ENCODE measurements at places on chromosomes 7 and 10.
A peak's percentile ranks its signal among the peaks of the same experiment; 100 is the strongest.

DNA sequence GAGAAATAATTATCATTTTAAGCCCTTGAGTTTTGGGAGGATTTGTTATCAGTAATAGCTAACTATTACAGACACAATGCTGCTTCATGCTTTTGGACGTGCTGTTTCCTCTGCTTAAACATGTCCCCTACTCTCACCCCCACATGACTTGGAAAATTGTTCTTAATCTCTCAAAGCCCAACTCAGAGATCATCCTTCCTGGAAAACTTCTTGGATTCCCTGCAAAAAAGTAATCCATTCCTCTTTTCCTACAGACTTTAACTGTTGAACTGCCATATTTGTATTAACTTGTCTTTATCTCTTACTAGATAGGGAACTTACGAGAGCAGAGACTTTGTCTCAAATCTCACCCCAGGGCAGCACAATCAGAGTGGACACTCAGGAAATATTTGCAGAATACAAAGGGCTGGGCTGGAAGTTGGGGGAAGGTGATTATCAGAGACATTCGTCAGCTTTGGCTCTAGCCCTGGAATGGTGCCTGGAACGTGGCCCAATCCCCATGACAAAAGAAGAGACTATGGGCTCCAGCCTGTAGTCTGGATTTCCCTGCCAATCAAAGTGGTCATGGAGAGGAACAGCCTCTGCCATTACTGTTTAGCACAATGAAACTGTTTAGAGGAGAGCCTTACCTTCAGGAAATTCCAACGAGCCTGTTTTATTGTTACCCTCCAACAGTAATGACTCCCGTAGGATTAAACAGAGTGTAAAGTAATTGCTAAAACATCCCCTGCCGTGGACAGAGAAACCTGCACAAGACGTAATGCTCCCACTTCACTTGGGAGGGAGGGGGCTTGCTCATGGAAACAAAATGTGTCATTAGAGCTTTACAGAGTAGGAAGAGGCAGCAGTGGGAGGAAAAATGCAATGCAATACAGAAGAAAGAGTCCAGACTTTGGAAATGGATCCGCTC lies 140.4 kb upstream of the AUTS2 start:
- no peak for DNase-seq

DNA sequence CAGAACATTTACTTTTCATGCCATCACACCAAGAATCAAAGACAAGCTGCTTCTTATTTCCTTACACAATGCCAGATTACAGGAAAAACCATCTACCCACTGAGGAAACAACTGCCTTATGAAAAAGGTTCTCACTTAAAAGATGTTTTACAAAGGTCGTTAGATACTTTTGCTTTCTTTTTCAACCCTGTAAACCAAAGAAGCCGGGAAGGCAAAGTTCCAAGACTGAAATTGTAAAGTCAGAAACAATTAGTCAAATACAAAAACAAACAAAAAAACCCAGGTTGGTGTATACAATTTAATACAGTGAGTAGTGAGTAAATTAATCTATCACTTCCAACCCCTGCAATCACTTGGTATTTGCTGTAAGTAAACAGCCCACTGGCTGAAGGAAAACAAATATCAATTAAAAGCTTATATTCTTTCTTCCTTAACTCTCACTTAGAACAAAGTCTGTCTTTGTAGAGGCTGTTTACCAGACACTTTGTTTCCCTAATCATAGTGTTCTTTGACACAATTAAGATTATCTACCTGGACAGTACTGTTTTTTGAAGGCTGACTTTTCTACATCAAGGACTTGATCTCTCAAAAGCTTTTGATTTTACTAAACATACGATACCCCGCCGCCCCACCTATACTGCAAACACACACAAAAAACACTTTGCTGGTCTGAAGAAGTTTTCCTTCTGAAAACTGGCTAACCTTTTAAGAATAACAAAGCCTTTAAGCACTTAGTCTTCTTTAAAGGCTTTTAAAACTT lies 18.1 kb downstream of the ERLIN1 start:
- DNase-seq = no peak

GRCh38 chr7:1290026-1290678 lies 57.5 kb downstream of the UNCX start:
- peak; percentile 42 for DNase-seq

- peak; percentile 45 for DNase-seq
Observed at GRCh38 chr10:7512487-7512886, 101.7 kb upstream of the SFMBT2 start.

GRCh38 chr10:69182005-69182404 lies 2.0 kb downstream of the SUPV3L1 start:
- DNase-seq = no peak

GRCh38 chr7:92873776-92874175 lies 37.4 kb upstream of the CDK6 start:
- DNase-seq = no peak

GRCh38 chr7:42156291-42156865 lies 80.6 kb downstream of the GLI3 start:
- no peak for DNase-seq

- no peak for DNase-seq
Observed at GRCh38 chr7:76040126-76040525, 7.7 kb downstream of the STYXL1 start.

- DNase-seq = peak; percentile 79
Observed at GRCh38 chr10:3239066-3239919, 66.7 kb upstream of the PITRM1 start.

GRCh38 chr7:42024537-42024936 lies 212.5 kb downstream of the GLI3 start:
- no peak for DNase-seq

All from CD4-positive, alpha-beta T cell treated with Interleukin-17A for 4 hours (primary cell).